Fibroblast of skin of right biceps (primary cell): ENCODE measurements at places on chromosomes 11 and 22.

- DNase-seq = no peak
Measured at GRCh38 chr22:42065438-42066125, 5.0 kb downstream of the NAGA start.

GRCh38 chr11:119941636-119942411, 196.1 kb downstream of the TRIM29 start:
- no peak for DNase-seq

DNA sequence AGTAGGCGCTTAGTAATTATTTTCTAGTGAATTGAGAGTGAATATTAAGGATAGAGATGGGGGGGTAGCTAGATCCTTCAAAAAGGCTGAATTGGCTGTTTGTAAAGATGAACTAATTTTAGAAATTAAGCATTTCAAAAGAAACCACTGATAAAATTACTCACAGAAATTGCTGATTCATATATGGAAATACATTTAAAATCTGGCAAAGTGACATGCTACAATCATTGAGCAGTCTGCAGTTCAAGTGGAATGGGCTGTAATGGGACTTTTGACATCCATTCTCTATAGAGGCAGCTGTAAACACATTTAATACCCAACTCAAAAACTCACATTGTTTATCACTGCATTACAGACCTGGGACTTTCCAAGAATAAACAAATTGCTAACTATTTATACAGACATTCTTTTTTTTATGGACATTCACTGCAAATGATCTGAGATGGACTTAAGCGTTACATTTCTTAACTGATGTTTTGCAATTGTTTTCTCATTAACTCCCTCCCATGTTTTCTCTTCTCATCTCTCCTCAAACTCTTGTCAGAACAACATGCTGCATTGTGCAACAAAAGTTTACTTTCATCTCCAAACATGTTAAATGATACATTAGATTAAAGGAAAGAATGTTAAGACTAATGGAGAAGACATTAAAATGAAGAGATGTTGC, 42.1 kb upstream of the MMP7 start:
- peak; percentile 14 for DNase-seq

GRCh38 chr11:96265220-96265737, 77.7 kb downstream of the MAML2 start:
- no peak for DNase-seq

- peak; percentile 74 for DNase-seq
Measured at GRCh38 chr11:120344302-120345004, 8.2 kb downstream of the ARHGEF12 start.

DNA sequence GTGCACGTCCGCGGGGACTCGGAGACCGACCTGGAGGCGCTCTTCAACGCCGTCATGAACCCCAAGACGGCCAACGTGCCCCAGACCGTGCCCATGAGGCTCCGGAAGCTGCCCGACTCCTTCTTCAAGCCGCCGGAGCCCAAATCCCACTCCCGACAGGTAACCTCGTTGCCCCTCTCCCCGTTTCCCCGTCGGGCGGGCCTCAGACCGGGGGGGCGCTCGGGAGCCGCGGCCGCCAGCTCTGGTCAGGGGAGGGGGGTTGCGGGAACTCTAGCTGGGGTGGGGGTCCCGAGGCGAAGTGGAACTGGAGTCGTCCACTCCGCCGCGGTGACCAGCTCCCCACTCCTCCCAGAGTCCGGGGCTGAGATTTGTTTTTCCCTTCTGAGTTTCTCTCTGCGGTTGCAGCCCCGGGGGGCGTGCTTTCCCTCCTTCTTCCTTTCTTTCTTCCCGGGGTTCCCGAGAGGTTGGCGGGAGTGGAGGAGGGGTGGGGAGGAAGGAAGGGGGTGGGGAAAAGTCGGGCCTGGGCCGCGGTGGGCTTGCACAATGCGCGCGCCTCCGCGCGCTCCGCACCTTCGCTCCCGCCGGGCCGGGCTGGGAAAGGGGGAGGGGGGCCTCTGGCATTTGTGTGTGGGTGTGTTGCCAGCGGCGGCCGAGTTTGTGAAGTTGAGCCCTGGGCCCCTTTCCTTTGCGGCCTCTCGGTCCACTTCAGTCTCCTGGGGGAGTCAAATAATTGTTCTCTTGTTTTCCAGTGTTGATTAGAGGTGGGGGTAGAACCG, 952 bp downstream of the YAP1 start:
- peak; percentile 92 for DNase-seq

DNA sequence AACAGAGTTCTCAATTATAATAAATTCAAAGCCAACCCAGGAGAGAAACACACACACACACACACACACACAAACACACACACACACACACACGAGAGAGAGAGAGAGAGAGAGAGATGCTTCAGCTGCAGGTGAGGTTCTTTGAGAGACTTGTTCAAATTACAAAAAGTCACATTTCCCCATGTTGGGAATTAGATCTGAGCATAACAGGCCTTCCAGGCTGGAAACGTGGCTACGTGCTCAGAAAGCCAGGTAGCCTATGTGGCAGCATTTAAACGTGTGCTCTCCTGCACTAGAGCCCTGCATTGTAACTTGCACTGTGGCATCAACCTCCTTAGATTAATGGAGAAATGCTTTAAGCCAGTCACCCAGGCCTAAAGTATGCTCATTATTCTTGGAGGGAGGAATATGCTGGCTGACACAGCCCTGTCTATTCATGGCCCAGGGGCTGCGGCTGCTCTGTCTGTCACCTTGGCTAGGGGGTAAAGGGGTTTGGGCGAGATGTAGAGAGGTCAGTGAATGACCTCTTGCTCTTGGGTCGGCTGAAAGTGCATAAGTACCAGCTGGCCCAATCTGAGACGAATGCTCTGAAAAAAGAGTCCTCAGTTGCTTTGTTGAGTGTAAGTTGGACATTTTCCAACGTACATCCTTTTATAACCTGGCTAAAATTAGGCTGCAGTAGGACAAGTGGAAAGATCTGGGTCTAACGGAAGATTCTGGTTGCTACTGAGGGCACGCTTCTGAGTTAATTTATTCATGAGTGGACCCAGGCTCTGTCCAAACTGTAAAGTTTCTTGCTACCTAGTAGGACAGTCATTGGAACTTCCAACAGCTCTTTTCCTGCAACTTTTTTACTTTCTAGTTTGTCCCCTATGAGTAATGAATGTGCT, 171.1 kb upstream of the SEZ6L start:
- no peak for DNase-seq

- no peak for DNase-seq
Measured at GRCh38 chr11:23006730-23007129, 146.5 kb upstream of the CCDC179 start.

GRCh38 chr22:38165922-38166593, 15.6 kb downstream of the PLA2G6 start:
- no peak for DNase-seq

DNA sequence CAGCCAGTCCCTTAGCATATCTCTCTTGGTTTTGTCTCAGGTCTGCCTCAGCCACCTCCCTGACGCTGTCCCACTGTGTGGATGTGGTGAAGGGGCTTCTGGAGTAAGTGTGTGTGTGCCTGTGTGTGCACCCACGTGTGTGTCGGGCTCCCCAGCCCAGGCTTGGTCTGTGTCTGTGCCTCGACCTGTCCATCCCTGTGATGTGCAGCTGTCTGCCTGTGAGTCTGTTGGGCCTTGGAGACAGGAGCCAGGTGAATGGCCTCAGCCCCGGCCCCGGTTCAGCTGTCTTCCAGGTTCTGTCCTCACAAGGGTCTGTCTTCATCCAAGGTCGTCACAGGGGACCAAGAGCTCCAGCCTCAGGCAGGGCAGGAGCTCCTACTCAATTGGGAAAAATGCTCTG, 9.8 kb downstream of the ATG16L2 start:
- no peak for DNase-seq

DNA sequence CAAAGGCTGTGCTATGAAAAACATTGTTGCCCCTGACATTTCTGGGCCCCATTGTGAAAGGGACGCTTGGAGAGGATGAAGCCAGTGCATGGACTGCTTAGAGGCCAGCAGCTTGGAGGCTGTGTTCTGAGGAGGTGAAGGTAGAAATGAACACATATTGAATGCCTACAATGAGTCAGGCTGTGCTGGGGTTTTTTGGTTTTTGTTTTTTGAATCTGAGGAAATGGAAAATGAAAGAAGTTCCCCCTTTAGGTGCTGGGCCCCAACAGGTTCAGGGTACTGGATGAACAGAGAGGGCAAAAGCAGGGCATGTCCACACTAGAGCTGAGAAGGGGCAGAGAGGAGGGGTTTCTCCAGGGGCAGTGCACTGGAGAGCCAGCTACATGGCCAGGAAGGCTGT, 166.1 kb upstream of the API5 start:
- DNase-seq = no peak

- DNase-seq = no peak
Measured at GRCh38 chr11:113446938-113447337, 28.3 kb downstream of the DRD2 start.

DNA sequence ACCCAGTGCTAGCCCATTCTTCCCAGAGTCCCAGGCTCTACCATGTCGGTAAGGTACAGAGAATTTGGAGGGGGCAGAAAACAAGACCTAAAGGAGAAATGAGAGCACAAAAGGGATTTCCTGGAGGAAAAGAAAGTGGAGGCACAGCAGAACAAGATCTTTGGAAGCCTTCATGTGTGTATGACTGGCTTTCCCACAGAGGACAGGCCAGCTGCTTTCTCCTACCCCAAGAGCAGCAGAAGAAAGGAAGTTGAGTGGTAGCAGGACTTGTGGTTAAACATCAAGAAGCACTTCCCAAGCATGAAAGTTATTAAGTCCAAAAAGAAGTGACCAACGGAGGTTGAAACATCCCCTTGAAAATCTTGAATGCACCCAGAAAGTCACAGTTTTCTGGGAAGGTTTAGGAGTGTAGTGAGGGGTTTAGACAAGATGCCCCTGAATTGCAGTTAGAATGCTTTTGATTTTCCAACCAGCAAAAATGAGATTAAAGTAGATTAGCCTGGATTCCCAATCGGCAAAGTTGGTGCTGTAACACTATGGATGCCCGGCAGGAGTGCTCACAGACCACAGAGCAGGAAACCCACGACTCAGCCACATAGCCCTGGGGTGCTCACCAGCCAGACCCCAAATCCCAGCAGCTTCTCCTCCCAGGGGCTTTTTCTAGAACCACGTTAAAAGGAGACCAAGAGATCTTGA, 608 bp downstream of the TMPRSS13 start:
- DNase-seq = no peak

- DNase-seq = peak; percentile 97
Measured at GRCh38 chr11:126284829-126285228, 1.9 kb downstream of the TIRAP start.

- DNase-seq = peak; percentile 78
Measured at GRCh38 chr22:29072193-29072978, 449 bp upstream of the KREMEN1 start.

GRCh38 chr11:19276859-19277808, 36.4 kb upstream of the E2F8 start:
- DNase-seq = peak; percentile 14

DNA sequence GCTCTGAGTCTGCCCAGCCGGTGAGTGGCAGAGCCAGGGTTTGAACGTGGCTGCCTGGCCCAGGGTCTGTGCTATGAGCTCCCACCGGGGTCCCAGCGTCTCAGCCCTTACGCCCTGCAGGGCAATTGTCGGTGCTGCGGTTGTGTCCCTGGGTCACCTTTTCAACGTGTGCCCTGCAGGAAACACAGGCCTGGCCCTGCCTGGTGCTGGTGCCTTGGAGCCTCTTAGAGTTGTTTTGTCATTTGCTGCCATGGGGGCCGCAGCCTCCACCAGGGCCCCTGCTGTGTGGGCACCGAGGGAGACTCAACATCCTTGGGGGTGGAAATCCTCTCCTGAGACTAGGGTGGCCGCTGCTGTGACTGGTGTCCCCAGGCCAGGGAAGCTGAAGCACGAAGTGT, 50.6 kb upstream of the SLC22A12 start:
- DNase-seq = no peak

DNA sequence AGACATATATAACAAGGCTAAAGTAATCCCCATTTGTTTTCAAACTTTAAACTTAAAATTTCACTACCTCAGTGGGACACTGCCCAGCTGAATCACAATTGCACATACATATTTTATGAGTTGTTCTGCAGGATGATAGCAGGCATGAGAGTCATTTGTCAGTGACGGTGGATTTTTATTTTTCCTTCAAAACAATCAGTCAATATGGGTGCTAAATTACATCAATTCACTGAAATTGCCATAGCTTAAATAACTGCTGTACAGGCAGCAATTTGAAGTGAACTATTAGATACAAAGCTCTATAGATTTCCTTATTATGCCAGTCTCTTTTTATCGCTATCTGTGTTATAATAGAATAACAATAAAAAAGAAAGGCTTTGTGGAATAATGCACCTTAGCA, 784.6 kb upstream of the ANO3 start:
- DNase-seq = no peak

DNA sequence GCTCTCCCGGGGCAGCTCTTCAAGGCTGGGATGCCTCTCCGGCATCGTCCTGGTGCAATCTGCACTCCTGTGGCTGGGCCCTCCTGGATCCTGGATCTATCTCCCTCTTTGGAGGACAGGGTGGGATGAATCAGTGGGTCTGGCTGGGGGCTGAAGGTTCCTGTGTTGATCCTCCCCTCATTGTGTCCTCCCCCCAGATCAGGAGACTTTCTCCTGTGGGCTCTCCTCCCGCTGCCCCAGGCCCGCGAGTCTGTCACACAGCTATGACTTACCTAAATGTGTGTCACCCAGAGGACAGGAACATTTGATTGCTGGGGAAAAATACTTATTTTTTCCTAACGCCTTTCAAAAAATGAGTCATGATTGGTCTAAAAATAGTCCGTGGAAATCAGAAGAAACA, 106.8 kb upstream of the NECTIN1 start:
- no peak for DNase-seq

GRCh38 chr11:119709638-119710346, 19.2 kb downstream of the NECTIN1 start:
- peak; percentile 88 for DNase-seq
